CD4-positive, alpha-beta T cell treated with Interferon alpha-2 for 1 hour (primary cell): ENCODE measurements at places on chromosomes 1 and 21.

GRCh38 chr1:74895411-74895810, 162.5 kb downstream of the TYW3 start:
- no peak for DNase-seq

GRCh38 chr1:109886827-109887226, 23.8 kb upstream of the CSF1 start:
- DNase-seq = peak; percentile 10

DNA sequence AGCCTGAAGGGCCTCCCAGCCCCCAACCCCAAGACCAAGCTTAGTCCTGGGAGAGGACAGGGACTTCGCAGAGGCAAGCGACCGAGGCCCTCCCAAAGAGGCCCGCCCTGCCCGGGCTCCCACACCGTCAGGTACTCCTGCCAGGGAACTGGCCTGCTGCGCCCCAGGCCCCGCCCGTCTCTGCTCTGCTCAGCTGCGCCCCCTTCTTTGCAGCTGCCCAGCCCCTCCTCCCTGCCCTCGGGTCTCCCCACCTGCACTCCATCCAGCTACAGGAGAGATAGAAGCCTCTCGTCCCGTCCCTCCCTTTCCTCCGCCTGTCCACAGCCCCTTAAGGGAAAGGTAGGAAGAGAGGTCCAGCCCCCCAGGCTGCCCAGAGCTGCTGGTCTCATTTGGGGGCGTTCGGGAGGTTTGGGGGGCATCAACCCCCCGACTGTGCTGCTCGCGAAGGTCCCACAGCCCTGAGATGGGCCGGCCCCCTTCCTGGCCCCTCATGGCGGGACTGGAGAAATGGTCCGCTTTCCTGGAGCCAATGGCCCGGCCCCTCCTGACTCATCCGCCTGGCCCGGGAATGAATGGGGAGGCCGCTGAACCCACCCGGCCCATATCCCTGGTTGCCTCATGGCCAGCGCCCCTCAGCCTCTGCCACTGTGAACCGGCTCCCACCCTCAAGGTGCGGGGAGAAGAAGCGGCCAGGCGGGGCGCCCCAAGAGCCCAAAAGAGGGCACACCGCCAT, 21.9 kb upstream of the ARF1 start:
- no peak for DNase-seq

GRCh38 chr1:238606896-238607295, 716.2 kb upstream of the ZP4 start:
- DNase-seq = no peak

- no peak for DNase-seq
Measured at GRCh38 chr1:221884821-221885220, 142.9 kb upstream of the DUSP10 start.

DNA sequence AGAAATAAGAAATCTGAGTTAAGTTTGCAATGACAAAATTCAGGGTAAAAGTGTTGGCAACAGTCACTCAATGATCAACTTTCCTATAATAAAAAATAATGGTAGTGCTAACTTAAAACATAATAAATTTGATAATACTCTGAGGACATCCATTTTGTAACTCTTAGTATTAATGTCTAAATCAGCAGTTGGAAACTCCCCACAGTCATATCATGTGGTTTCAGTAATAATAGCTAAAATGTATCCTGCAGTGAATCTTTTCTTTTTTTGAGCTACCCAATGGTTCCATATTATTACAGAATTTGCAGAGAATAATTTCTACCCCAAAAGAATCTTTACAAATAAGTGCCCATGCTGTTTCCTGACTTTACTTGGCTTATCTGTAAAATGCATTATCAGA, 286.7 kb downstream of the PTPRC start:
- DNase-seq = no peak

GRCh38 chr1:168822911-168823310, 93.9 kb upstream of the DPT start:
- no peak for DNase-seq

- DNase-seq = no peak
Measured at GRCh38 chr1:228979325-228979699, 244.0 kb downstream of the RHOU start.

DNA sequence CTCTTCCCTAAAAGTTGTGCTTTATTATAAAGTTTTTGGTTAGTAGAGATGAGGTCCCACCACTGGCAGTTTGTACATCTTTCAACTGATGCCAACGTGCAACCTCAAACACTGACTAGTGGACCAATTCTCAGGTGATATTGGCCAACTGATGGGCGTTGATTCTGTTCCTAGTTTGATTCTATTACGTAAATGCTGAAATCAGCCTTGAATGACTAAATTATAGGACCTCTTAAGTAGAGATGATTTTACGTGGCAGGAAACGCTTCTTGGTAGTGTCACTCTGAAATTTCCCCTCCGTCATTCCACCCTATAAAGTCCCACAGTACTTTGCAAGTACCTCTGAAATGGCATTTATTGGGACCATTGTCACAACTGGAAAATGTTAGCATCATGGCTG, 8.8 kb upstream of the FNDC7 start:
- DNase-seq = peak; percentile 65

DNA sequence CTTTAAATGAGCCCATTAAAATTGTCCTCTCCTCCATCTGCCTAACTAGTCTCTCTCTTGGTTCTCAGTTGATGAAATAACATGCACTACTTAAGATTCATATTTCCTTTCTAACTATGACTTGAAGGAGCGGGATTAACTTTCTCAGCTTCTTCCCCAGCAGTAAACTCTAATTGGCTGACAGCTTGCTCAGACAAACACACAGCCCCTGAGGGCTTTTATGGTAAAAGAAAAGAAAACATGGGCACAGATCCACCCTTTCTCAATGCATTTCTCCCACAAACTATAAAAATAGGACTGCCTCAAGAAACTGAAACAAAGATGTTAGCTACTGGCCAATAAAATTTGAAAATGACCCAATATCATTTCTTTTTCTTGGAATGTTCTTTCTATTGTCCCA, 703.1 kb downstream of the ADGRL2 start:
- no peak for DNase-seq

DNA sequence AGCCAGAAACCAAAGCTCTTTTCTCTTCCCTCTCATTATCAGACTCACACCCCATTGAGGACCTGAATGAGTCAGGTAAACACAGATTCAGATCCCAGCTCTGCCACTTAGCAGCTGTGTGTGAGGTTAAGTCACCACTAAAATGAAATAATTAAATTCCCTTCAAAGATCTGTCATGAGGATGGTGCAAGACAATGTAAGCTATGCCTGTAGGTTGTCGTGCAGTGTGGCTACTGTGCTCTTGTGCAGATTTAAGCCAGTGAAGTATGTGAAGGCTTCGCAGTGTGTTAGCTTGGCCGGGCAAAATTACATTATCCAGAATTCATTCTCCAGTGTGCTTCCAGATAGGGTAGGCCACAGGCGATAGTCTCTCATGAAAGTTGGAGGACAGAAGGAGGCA, 13.6 kb downstream of the UBL4B start:
- no peak for DNase-seq
